ENCODE measurements at places on chromosomes 1 and 21.
A peak's percentile ranks its signal among the peaks of the same experiment; 100 is the strongest.

GRCh38 chr1:185670187-185670627 lies 64.0 kb upstream of the HMCN1 start:
- no peak for DNase-seq

DNA sequence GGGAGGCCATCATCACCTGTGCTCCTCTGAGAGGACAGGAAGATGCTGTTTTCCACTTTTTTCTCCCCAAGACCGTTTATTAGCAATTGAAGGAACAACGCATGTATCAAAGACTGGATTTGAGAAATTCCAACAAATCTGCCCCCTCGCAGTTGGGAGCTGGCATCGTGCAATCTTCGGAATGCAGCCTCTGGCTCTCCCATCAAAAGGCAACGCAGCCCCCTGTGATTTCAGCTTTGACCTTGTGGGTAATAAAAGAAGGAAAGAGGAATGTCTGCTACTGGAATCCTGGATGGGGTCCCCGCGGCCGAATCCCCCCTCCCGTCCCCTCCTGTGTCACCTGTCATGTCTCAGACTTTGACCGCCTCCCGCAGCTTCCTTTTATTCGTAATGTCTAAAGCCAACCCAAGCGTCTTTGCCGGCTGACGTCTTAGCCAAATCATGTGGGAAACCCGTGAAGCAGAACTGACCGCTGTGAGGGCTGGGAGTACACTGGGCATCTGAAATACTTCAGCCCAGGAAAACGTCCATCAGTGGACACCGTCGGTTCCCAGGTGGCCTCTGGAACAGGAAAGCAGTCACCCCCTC lies 101.5 kb downstream of the WDR4 start:
- DNase-seq, result no peak

GRCh38 chr1:182348961-182349747 lies 42.4 kb downstream of the GLUL start:
- peak; percentile 13 for DNase-seq

DNA sequence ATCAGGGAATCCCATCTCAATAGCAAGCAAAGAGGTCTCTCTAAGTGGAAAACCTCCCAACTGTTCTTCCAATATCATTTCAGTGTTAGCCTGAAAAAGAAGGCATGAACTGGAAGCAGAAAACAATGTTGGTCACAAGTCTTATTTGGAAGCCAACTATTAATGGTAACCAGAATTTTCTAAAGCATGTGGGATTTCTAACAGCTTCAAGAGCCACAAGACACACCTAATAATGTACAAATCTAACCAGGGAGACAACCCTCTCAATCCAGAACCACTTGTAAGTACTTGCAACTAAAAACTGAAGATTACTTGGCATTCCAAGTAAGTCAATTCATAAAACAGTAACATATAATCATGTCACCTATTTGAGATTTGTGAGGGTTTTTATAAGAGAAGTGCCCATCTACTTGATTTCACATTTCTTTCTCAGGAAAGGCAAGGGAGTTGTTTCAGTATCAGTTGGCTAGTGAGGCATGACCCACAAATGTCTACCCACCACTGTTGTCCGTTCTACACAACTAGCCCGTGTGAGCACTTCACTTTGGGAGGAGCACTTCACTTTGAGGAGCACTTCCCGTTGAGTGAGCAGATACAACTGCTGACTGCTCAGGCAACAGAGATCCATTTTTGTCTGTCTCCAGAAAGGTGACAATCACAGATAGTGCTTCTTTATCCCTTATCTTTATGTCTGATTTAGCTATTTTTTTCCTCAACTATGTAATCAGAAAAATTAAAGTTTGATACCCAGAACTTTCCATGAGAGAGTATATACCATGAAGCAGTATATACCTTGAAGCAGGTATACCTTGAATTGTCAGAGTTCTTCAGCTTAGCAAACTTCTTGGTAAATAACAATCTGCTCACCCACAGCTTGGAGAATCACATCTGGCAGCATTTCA lies 11.1 kb downstream of the STX6 start:
- no peak for DNase-seq

GRCh38 chr1:20507248-20507563 lies 745 bp downstream of the MUL1 start:
- no peak for DNase-seq

- DNase-seq, result no peak
Observed at GRCh38 chr1:100799954-100800612, 80.5 kb downstream of the VCAM1 start.

DNA sequence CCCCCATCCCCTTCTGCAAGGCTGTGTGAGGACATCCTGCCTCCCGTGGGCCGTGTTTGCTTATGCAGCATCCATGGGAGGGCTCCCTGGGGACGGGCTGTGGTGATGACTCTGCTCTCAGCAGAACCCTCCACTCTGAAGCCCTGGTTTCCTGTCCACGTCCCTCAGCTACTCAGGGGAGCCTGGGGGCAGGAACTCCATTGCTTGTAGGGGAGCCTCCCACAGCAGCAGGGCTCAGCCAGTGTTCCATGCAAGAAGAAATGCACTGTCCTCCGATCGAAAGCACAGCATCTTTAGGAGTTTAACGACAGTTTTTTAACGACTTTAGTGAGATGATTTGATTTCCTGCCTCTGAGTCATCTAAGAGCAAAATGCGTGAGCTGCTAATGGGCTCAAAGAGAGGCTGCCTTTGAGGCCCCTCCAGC lies 8.3 kb upstream of the KCNAB2 start:
- peak; percentile 72 for DNase-seq
